GM23338 (cell line): ENCODE measurements at places on chromosomes 13 and 19. TPM values are rescaled to one million over a fixed set of nuclear protein-coding genes. Genes with fewer than 3 reads are reported as not detected.

GRCh38 chr13:26679411-26680122 is 81.0 kb downstream of the GPR12 start:
- H3K4me1 ChIP-seq, result peaks cover 17% of the 10 kb centered on the region
- no peaks in the 10 kb centered on the region for H3K27me3 ChIP-seq
- H3K4me3 ChIP-seq, result no peak overlapping the region
- H3K36me3 ChIP-seq, result no peaks in the 10 kb centered on the region
- no peak for DNase-seq
- peak overlapping the region; percentile 50; the same call in 1 of the 2 replicates for H3K27ac ChIP-seq

Gene B3GNT3
- 1.0 and 1.9 TPM in 2 replicates for total RNA-seq

Gene KLC3
- total RNA-seq, result 4.2 and 6.4 TPM in 2 replicates

Gene ZNF440
- 6.1 and 9.3 TPM in 2 replicates for total RNA-seq

- no peak overlapping the region for H3K4me3 ChIP-seq
- DNase-seq, result no peak
- H3K4me1 ChIP-seq, result no peaks in the 10 kb centered on the region
- no peaks in the 10 kb centered on the region for H3K27me3 ChIP-seq
Measured at GRCh38 chr13:77994166-77994565, 75.5 kb upstream of the EDNRB start.

GRCh38 chr13:44359983-44360375 is 13.6 kb upstream of the SERP2 start:
- H3K27me3 ChIP-seq, result no peaks in the 10 kb centered on the region
- H3K4me3 ChIP-seq, result no peak overlapping the region
- no peaks in the 10 kb centered on the region for H3K4me1 ChIP-seq
- H3K27ac ChIP-seq, result no peak overlapping the region
- no peak for DNase-seq
- H3K36me3 ChIP-seq, result no peaks in the 10 kb centered on the region

GRCh38 chr13:34867590-34867989 is 74.5 kb upstream of the NBEA start:
- H3K36me3 ChIP-seq, result no peaks in the 10 kb centered on the region
- no peak overlapping the region for H3K27ac ChIP-seq
- H3K27me3 ChIP-seq, result no peaks in the 10 kb centered on the region
- H3K4me1 ChIP-seq, result peaks cover 30% of the 10 kb centered on the region; the same call in 1 of the 2 replicates
- DNase-seq, result no peak
- no peak overlapping the region for H3K4me3 ChIP-seq

- H3K27ac ChIP-seq, result peak overlapping the region; percentile 90
- H3K27me3 ChIP-seq, result peaks cover 3% of the 10 kb centered on the region; the same call in 1 of the 2 replicates
- DNase-seq, result peak; percentile 46
- H3K4me1 ChIP-seq, result peaks cover 14% of the 10 kb centered on the region; the same call in 1 of the 2 replicates
- H3K4me3 ChIP-seq, result peak overlapping the region; percentile 96
- H3K36me3 ChIP-seq, result no peaks in the 10 kb centered on the region
Measured at GRCh38 chr19:58154287-58154678, 3.7 kb upstream of the ZNF329 start.

DNA sequence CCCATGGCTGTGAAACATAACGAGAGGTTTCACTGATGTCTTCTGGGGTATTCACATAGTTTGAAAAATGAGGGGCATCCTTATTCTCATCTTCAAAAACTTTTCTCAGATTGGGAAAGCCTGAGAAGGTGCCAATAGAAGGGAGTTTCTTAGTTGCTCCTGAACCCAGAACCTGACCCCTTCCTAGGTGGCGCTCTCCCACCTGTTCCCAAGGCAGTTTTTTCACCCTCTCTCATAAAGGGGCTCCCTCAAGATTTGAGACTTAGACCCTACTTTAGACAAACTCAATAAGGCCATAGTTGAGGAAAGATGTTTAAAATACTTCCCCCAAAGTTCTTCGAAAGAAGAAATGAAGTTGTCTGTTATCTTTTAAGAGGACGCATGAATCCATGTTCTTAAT is 142.2 kb downstream of the FGF9 start:
- H3K4me3 ChIP-seq, result no peak overlapping the region
- no peaks in the 10 kb centered on the region for H3K4me1 ChIP-seq
- no peaks in the 10 kb centered on the region for H3K36me3 ChIP-seq

GRCh38 chr19:41299755-41300089 is 10.2 kb upstream of the CCDC97 start:
- DNase-seq, result no peak
- H3K27ac ChIP-seq, result no peak overlapping the region
- H3K4me3 ChIP-seq, result no peak overlapping the region
- H3K36me3 ChIP-seq, result peaks cover 88% of the 10 kb centered on the region
- no peaks in the 10 kb centered on the region for H3K4me1 ChIP-seq
